CD4-positive, alpha-beta T cell treated with Interleukin-15 for 1 hour (primary cell): ENCODE measurements at places on chromosomes 12 and 14.

- no peak for DNase-seq
Observed at GRCh38 chr14:99198746-99199502, 73.1 kb downstream of the BCL11B start.

- DNase-seq: no peak
Observed at GRCh38 chr12:76820888-76821482, 57.1 kb downstream of the ZDHHC17 start.

DNA sequence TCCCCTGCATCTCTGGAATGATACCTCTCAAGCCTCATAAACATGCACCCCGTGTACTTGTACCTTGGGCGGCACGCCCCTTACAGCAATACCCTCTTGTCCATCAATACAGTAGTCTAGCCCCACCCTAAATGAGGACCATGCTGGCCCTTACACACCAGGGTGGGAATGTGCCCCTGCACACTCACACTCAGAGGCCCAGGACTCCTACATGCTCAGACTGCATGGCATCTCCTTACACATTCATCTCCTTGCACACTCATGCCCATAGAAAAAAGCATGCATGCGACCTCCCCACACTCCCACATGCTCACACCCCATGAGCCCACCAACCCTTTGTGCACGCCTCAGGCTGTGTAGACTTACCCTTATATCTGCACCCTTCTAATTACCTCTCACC is 22.0 kb downstream of the ITGA7 start:
- no peak for DNase-seq

GRCh38 chr14:69587389-69587788 is 12.7 kb upstream of the CCDC177 start:
- DNase-seq: no peak

DNA sequence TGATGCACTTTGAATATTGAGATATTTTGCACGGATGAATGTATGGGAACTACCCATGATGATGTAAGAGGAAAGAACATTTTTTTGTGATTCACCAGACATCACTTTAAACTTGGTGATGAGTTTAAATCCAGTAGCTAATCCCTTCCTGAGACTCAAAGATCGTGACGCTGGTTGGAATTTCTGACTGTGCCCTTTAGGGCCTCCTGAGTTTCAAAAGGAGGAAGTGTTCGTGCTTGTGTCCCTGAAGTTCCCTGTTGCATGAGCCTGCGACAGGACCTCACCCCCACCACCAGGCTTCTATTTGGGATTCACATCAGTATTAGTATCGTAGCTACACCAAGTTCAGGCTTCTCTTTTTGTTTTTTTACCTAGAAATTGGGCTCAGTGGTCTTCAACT is 18.6 kb upstream of the RIN3 start:
- peak; percentile 79 for DNase-seq

- no peak for DNase-seq
Observed at GRCh38 chr12:6529291-6529737, 5.0 kb upstream of the GAPDH start.
